ENCODE measurements at places on chromosomes 7 and 10.

DNA sequence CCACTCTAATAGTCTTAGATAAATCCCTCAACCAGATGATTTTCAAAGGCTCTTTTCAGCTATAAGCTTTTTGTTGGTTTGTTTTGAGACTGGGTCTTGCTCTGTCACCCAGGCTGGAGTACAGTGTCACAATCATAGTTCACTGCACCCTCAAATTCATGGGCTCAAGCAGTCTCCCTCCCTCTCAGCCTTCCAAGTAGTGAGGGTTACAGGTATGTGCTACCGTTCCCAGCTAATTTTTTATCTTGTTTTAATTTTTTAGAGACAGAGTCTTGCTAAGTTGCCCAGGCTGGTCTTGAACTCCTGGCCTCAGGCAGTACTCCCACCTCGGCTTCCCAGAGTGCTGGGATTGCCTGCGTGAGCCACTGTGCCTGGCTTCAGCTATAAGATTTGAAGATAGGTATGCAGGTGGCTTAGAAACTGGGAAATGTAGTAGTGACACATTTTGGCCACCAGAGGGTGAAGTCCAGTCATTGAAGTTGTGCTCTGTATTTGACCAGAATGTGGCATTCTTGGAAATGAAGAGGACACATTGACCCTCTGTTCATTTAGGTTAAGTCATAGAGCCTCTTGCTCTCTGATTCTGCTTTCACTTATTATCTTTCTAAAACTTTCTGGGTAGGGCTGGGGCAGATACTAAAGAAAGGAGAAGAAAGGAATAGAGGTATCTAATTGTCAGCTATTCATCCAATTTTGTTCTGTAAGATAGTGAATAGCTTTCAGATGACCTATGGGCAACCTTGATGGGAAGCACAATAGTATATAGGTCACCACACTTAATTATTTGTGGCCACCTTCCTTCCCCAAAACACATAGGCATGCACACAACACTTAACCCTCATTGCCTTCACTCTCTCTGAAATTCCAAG, 36.0 kb downstream of the R3HCC1L start:
- peak; percentile 69 for ATAC-seq

- ATAC-seq, result no peak
Measured at GRCh38 chr10:126932516-126932915, 27.3 kb downstream of the DOCK1 start.

GRCh38 chr10:115082506-115082905, 10.7 kb upstream of the ATRNL1 start:
- no peak for ATAC-seq

- ATAC-seq, result no peak
Measured at GRCh38 chr10:33026422-33026821, 68.4 kb upstream of the ITGB1 start.

DNA sequence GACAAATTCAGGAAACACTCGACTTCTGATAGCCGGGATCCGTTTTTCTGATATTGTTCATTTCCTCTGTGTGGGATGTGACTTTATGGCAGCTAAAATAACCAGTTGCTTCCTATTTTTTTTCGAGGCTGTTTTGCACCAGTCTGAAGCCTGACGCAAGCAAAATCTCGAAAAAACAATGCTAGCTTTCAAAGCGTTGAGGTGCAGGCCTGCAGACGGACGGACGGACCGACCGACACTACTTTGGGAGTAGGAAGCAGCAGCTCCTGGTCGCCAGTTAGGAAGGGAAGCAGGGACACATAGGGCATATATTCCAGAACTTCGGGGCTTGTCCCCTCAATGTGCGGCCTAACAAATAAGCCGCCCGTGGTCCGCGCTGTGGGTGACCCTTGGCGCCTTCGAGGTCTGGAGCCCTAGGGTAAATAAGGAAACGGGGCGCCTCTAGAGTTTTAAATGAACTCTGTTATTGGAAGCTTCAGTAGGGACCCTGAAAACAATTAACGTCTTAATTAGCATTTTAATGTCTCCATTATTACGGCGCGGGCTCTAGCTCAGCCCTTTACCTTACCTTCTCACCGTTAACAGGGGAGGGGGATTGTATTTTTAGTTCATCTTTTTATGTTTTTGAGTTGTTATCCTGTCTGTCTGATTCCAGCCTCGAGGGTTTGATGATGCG, 1.3 kb downstream of the HHEX start:
- no peak for ATAC-seq

GRCh38 chr7:98297626-98298286, 16.3 kb downstream of the BRI3 start:
- ATAC-seq, result no peak

DNA sequence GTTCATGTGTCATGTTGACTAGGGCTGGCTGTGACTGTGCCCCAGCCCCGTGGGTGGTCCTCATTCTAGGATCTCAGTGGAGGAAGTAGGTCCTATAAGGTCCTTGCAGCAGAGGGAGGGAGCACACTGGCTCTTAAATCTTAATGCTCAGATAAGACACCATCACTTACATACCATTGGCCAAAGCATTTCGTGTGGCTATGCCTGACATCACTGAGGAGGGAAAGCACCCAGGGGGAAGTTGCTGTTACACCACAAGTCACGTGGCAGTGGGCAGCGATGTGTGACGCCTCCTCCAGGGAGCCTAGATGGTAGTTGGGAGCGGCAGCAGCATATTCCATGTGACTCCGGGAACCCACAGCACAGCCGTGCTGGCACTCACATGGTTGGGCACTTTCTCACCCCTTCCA, 224.7 kb upstream of the SH2B2 start:
- no peak for ATAC-seq

- no peak for ATAC-seq
Measured at GRCh38 chr7:133196856-133197612, 55.8 kb upstream of the EXOC4 start.

DNA sequence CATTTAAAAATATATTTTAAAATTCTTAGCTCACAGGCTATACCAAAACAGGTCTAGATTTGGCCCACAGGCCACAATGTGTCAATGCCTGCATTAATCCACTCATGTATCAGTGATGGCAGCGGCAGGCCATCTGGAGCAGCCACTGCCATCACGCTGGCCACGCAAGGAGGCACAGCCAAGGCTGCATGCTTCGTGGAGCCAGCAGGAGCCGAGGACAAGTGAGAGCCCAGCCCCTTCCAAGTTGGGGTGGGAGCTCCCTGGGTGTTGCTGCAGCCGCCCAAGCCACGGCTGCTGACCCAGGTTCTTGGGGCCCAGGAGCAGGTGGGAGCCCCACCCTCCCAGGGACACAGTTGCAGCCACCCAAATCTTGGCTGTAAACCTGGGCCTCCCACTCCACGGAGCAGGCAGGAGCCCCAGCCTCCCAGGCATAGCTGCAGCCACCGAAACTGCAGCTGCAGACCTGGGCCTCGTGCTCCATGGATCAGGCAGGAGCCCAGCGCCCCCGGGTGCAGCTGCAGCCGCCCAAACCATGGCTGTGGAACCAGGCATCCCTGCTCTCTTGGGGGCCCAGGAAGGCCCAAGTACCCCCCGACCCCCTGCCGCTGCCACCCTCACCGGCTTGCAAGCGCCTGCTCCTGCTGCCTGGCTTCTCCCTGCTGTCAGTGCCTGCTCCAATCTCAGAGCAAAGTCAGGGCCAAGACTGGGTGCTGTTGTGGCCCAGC, 87.3 kb upstream of the CACUL1 start:
- ATAC-seq, result no peak

GRCh38 chr10:98466861-98467505, 20.2 kb upstream of the HPS1 start:
- no peak for ATAC-seq

- no peak for ATAC-seq
Measured at GRCh38 chr7:16396766-16397500, 24.4 kb downstream of the CRPPA start.

- ATAC-seq, result no peak
Measured at GRCh38 chr10:86962136-86962980, 4.0 kb downstream of the SNCG start.

- ATAC-seq, result no peak
Measured at GRCh38 chr10:66215920-66216319, 709.9 kb upstream of the LRRTM3 start.

DNA sequence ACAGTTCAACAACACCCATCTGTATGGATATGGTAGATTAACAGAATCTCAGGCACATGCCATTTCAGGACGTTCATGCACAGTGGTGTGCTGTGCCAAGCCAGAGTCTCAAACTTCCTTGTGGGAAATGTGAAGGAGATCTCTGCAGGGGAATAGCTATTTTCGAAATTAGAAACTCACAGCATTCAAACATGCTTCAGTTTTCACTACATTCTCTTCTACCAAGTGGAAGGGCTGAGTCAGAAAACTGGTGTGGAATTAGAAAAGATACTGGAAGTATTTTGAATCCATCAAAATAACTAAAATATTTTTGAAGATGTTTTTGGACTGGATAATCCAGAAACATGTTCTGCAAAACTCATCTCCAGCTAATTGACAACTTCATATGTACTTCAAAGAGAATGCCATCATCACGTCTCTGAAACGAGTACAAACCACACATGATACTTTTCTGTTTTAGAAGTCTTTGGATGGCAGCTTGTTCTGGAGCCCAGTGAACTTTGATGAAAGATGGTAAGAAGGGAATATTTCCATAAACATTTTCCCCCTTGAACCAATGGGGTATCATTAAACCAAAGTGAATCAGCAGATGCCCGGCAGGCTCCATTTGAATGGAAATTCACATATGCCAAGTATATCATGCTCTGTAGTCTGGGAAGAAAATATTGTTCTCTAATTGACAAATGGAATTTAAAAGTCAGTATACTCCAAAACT, 616.3 kb upstream of the IGFBP3 start:
- no peak for ATAC-seq

DNA sequence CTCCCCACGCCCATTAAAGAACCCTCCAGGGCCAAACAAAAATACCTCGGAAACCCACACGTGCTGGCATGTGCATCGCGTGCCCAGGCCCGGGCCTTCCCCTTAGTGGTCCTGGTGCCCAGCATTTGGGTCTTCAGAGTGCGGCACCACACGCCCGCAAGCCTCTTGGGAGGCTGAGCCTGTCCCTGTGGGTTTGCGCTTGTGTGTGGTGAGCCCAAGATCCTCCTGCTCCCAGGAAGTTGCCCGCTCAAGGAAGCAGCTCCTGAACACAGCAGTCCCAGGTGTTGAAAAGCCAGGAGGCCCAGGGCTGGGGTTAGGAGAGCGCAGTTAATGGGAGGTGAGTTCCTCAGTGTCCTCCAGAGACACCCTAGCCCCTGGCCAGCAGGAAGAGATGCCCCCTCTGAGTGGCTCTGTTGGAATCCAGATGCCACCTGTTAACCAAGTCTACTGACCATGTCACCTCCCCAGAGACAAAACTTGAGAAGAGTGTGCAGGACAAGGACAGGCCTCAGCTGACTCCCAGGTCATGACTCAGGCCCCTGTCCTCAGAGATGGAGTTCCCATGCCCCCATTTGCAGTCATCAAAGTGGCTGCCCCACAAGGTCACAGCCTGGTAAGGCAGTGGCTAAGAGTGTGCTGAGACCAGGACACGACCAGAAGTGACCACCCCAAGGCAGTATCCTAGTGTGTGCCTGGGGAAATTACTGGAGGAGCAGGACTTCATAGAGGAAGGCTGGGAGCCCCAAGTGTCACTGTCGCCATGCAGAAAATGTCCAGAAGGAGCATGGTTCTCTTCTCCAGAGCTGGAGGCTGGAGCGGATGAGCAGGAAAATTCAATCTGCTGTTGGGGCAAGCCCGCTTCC, 5.2 kb downstream of the FZD9 start:
- no peak for ATAC-seq

- peak; percentile 57 for ATAC-seq
Measured at GRCh38 chr10:77603534-77603927, 34.1 kb downstream of the KCNMA1 start.

- no peak for ATAC-seq
Measured at GRCh38 chr10:98414578-98414931, 427 bp downstream of the PYROXD2 start.

GRCh38 chr10:89392974-89393373, 551 bp downstream of the IFIT1 start:
- ATAC-seq, result peak; percentile 36

- ATAC-seq, result no peak
Measured at GRCh38 chr7:136214356-136214755, 237.2 kb upstream of the MTPN start.

- ATAC-seq, result no peak
Measured at GRCh38 chr7:113768387-113768786, 150.4 kb downstream of the PPP1R3A start.

- no peak for ATAC-seq
Measured at GRCh38 chr7:90859521-90859920, 263.4 kb downstream of the CDK14 start.

All from esophagus mucosa (tissue), 1 donor.